Vagina (tissue), 2 donors: ENCODE measurements at places on chromosomes 2 and 18.

DNA sequence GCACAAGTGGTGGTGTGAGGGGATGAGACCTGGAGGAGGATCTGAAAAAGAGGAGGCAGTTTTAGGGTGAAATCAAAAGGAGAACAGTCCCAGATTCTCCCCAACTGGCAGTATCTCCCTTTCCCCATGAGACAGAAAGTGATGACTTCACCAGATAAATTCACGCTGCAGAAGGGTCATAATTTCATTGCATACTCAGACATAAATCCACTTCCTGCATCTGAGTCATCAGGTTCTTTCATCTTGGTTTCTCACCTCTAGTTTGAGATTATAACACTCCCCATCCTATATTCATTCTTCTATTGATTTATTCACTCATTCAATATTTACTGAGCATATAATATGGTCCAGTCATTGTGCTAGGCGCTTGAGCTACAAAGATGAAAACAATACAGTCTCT, 64.7 kb downstream of the CCDC148 start:
- no peak for DNase-seq

GRCh38 chr18:44796429-44797428, 116.0 kb downstream of the SETBP1 start:
- DNase-seq: no peak

- no peak for DNase-seq
Observed at GRCh38 chr18:70981400-70982140, 692.7 kb downstream of the SOCS6 start.

DNA sequence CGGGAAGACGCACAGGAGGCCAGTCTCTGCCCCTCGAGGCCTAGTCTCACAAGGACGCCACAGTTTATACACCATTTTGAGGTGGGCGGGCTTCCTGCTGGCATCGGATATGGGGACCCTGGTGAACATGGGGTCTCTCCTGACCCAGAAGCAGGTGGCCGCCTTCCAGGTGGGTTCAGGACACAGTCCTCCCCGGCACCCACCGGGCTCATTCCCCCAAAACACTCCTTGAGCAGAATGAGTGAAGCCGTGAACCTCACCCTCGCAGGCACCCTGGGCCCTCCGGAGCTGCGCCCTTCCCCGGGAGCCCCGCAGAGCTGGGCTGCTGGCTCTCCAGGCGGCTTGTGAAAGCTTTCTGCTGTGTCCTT, 6.5 kb downstream of the NFATC1 start:
- DNase-seq: no peak

DNA sequence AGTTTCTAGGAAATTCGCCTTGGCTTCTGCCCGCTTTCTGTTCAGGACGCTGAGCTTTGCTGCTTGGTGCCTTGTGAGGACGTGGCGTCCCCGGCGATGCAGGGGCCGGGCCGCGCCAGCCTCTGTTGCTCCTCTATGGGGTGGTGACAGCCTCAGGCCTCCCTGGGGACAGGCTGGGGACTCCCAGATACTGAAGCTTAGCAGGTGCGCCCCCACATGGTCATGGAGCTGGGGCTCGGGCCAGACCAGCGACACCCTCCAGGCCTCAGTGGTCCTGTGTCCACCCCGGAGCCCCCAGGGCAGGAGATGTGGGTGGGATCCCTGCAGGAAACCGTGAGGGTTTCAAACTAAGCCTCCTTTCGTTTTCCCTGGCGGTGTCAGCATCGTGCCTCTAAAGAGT, 29.2 kb downstream of the KCNG2 start:
- DNase-seq: no peak

DNA sequence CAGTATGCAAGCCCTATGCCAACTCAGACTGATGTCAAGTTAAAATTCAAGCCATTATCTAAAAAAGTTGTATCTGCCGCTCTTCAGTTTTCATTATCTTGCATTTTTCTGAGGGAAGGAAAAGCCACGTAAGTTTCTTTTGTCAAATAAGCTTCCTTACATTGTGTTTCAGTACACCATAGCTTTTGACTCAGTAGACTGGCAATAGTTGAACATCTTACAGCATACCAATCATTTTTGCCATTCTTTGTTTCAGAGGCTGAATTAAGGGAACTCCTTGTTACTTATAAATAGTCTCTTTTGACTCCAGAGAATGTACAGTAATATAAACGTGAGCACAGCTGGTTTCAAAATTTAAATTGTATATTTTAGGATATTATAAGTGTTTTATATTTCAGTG, 120.6 kb downstream of the EHBP1 start:
- DNase-seq: no peak

- no peak for DNase-seq
Observed at GRCh38 chr2:217471319-217471718, 531.5 kb downstream of the TNS1 start.

DNA sequence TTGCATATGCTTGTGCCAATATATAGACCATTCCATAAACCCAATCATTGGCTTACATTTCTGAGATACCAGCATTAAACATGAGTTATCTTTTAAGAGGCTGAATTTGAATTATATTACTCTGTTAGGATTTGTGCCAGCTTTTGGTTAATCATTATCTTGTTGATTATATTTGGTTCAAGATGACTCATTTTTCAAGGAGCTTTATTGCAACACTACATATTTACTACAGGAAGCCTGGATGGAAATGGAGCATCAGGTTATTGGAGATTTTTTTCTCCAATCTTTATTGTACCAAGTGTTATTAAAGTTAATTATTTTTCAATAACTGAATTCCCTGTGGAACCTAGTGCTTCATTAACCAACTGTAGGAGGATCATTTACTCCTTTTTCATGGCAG, 26.4 kb downstream of the EML4 start:
- no peak for DNase-seq

- DNase-seq: no peak
Observed at GRCh38 chr2:104685591-104685990, 168.3 kb upstream of the POU3F3 start.

- peak; percentile 90 for DNase-seq
Observed at GRCh38 chr2:109368798-109369197, 239.8 kb downstream of the SH3RF3 start.

DNA sequence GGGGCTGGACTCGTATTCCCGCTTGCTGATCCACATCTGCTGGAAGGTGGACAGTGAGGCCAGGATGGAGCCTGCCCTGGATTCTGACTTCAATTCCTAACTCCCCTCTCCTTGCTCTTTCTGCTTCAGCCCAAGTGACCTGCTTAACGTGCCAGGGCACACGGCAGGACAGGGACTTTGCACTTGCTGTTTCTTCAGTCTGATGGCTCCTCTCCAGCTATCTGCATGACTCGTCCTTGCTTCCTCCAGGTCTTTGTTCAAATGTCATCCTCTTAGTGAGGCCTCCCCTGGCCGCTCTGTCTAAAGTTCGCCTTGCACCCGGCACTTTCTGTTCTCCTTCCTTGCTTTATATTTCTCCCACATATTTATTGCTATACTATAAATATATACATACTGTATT, 357.6 kb downstream of the MTX2 start:
- DNase-seq: no peak

DNA sequence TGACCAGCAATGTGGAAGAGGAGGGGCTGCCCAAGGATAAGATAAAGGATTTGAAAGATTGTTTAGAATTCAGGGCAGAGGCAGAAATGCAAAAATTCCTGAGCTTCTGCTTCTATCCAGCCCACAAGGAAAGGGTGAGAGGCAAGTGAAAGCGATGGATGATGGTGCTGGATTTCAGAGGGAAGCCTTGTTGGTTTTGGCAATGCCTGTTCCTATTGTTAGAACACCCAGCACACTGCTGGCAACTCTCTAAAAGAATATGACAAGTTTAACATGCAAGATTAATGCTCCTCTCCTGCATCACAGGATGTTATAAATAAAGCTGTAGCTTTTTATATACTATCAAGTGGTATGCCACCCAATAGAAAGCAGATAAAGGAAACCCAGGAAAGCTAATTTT, 92.6 kb downstream of the ZNF385B start:
- DNase-seq: no peak

DNA sequence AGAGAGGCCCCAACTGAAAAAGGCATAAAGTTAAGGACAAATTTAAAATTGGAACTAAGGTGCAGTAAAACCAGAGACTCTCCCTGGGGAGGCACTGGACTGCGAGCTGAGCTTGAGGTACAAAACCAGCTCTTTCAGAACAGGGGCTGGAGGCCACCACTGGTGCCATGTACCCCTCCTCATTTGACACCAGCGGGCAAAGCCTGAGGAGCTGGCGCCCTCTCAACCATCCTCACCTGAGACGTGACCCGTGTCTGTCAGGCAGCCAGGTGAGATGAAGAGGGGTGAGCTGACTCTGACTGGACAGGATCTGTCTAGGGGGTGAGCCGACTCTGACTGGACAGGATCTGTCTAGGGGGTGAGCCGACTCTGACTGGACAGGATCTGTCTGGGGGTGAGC, 68.5 kb downstream of the TMEM18 start:
- DNase-seq: no peak

GRCh38 chr2:144950899-144951560, 431.1 kb upstream of the ZEB2 start:
- DNase-seq: no peak

- no peak for DNase-seq
Observed at GRCh38 chr2:64230540-64230939, 86.3 kb upstream of the PELI1 start.

DNA sequence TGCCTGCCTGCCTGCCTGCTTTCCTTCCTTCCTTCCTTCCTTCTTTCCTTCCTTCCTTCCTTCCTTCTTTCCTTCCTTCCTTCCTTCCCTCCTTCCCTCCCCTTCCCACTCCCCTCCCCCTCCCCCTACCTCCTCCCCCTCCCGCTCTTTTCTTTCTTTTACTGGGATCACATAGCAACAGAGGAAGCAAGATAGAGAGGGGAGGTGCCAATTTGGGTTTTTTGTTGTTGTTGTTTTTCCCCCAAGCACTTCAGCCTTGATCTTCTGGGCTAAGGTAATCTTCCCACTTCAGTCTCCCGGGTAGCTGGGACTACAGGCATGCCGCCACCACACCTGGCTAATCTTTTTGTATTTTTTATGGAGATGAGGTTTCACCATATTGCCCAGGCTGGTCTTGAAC, 20.0 kb downstream of the PPM1B start:
- DNase-seq: no peak

- no peak for DNase-seq
Observed at GRCh38 chr2:98751748-98752147, 20.8 kb upstream of the MGAT4A start.

- no peak for DNase-seq
Observed at GRCh38 chr2:25894135-25894830, 16.0 kb upstream of the ASXL2 start.

DNA sequence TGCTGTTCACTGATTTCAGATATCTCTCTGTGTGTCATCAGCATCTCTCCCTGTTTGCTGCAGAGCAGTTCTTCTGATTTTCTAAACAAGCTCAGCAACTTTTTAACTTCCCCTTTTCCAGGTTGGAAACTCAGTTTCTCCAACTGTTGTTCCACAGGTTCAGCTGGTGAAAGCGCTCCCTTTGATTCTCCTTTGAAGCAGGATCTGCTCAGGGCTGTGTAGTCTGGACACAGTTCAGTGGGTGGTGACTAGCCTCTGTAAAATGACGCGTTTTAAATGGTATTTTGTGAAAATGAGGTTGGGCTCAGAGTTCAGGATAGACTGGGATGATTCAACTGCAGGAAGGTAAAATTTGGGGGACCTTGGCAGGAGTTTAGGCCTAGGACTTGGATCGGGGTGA, 106.3 kb downstream of the TRIM43 start:
- no peak for DNase-seq

DNA sequence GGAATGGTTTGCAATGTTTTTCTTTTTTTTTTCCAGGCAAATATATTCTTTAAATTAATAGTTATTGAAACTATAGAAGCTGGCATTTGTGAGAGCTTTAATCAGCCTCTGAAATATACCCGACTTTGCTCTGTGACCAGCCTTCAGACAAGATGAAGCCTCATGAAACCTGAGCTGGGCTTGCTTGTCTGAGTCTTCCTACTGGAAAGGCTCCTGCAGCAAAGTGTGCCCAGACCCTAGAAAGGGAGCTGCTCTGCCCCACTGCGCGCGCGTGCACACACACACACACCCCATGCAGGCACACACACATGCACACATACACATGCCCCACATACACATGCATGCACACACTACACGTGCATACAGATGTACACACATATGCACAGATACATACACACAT, 203.3 kb upstream of the NT5C1B start:
- DNase-seq: no peak

DNA sequence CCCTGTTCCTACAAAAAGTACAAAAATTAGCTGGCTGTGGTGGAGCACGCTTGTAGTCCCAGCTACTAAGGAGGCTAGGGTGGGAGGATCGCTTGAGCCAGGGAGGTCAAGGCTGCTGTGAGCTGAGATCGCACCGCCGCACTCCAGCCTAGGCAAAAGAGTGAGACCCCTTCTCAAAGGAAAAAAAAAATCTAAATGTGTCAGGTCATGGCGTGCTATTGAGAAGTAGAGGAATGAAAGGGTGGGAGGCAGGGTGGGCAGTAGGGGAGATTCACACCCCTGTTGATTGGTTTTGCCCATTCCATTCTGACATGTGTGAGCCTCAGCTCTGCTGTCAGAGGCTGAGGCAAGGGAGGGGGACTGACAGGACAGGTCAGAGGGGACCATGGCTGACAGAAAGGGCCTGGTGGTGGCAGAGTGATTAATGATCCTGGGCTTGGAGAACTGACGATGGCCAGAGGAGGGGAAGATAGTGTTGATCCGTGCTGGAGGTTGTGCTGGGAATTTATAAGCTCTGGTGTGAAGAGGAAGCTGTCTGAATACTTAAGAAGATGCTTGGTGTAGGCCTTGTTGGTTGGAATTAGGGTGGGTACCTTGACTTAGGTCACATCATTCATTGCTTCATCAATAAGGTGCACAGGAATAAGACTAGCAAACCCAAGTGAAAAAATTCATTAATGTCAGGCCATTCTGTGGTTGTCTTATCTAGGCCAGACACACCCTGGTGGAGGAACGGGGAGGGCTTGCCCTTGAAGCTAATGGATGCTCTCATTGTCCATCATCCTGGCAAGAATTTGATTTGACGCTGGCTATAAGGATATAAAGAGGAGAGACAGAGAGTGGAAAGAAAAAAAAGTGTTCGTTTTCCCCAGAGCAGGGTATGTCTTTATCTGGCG, 19.1 kb upstream of the SMARCAL1 start:
- DNase-seq: no peak

DNA sequence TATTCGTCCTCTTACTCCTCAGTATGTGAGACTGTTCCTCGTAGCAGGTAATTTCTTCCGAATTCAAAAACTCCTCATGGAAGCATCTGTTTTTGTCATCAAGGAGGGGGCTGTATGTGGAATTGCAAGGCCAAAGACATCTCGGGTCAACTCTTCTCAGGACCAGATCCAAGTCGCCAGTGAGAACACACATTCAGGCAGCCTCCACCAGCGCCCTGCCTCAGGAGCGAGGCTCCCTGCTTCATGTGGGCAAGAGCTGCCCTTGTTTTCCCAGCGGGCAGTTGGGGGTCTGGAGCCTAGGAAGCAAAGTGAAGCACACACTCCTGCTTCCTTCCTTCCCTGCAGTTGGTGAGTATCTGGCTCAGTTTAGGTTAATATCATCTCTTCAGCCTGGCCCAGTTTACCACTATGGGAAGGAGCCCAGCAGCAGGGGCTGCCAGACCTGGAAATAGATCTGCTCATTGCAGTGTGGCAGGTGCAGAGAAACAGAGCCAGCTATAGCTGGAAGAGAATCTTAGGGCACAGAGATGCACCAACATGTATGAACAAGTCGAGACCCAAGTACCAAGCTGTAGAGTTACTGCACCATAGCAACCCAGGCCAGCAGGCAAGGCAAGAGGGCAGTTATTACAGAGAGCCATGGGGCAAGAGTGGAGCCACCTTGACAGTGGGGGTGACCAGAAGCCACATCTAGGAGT, 25.3 kb downstream of the TMEM127 start:
- no peak for DNase-seq

GRCh38 chr2:20384953-20385352, 34.3 kb upstream of the PUM2 start:
- DNase-seq: no peak
